ENCODE measurements at places on chromosomes 5 and 9. TPM values are rescaled to one million over a fixed set of nuclear protein-coding genes. Genes with fewer than 3 reads are reported as not detected.

DNA sequence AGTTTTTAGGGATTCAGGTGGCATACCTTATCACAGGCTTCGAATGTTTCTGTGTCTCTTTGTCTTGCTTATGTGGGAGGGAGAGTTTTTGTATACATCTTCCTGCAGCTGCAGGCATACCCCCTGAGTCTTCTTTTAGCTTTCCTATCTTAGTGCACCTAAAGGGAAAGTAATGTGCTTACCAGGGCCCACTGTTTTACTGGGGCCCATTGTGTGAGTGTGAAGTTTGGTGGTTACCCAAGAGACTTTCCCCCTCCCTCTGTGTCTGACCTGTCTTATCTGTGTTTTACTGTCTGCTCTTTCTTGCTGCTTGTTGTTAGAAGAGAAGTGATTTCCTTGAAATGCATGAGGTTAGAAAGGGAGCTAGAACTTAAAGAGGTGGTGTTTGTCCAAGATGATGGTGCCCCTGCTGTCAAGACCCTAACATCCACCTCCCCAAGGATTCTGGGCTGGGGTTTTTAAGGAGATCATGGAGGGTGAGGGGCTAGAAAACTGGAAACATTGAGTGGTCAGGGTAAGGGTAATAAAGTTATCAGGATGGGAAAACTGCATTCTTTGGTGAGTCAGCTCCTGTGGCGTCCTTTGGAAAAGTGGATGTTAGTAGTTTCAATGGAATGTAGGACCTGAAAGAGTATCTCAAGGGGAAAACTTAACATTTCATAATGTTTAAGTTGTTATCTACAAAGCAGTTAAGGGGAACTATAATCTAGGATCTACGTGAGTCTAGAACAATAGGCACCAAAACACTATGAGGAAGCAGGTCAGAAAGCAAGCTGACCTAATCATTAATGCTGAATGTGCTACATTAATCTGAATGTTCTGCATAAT, 583.5 kb upstream of the TUSC1 start:
- no peak for DNase-seq

DNA sequence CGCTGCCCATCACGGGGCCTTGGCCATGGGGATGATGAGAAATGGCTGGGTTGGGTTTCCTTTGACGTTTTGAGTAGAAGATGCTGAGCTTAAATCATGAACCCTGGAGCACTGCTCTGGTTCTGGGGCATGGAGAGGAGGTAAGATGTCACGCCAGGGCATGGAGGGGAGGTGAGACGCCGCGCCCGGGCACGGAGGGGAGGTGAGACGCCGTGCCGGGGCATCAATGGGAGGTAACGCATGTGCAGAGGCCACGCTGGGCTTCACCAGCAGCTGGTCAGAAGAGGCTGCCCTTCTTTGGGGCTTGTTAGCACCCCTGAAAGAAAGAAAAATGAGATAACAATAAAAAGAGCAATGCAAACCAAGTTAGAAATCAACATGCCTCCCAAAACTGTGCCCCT, 322.5 kb upstream of the IRX4 start:
- DNase-seq = no peak

DNA sequence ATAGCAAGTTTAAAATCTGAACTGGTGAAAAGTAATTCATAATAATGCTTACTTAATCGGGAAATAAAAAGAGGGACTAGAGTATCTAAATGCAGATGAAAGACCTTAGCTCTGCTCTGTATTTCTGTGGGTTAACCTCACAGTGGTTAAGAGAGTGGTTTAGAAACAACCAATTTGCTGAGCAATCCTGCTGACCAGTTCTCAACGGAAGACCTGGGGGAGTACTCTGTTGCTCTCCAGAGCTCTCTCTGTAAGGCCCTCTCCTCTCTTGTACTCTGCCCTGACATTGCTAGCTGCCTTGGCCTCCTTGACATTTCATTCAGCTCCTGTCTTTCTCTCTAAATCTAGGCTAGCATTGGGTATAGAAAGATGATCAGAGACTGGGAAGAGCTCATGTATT, 1186.6 kb upstream of the SEMA6A start:
- no peak for DNase-seq

- DNase-seq = no peak
Observed at GRCh38 chr5:10611290-10611689, 47.4 kb downstream of the ANKRD33B start.

- no peak for DNase-seq
Observed at GRCh38 chr5:65815161-65815560, 93.2 kb downstream of the NLN start.

DNA sequence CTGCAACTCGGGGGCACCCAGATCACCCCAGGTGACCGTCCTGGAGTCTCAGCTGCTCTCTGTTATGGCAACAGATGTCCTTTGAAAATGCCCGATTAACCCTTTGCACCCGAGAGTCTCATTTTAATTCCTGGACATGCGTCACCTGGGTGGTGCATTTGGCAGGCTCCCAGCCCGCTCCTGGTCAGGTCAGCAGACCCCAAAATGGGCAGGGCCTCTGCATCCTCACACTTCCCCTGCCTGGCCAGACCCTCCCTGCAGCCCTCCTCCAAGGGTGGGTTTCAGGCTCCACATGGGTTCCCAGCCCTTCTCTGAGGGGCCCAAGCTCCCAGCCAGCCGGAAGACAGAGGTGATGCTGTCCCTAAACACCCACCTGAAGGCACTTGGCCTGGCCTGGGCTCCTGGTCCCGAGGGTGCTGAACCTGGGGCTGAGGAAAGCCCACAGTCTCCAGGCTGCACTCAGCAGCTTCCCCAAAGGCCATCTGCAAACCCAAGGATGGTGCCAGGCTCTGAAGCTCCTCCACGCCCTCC, 69.4 kb downstream of the PSMB7 start:
- DNase-seq = no peak

GRCh38 chr9:99296291-99296951, 74.3 kb downstream of the SEC61B start:
- DNase-seq = no peak

- no peak for DNase-seq
Observed at GRCh38 chr9:68998385-68998784, 15.5 kb downstream of the PRKACG start.

- DNase-seq = no peak
Observed at GRCh38 chr5:150213530-150213929, 23.7 kb downstream of the SLC6A7 start.

GRCh38 chr5:174532455-174533453, 191.6 kb upstream of the MSX2 start:
- DNase-seq = no peak

DNA sequence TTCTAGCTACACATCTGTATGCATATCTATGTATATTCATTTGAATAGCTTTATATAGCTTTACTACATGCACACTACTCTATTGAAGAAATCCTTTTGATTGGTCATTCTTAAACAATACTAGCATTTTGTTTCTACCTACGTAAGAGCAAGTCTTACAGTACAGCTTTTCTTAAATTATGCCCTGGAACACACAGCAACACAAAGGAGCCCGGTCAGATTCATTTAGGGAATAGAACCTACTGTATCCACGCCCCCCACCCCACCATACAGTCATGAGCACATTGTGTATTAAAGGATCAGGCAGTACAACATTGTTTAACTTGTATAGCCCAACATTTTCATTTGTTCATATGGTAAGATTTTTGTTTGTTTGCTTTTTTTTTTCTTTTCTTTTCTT, 162.8 kb downstream of the GIN1 start:
- no peak for DNase-seq

GRCh38 chr9:134984372-134985265, 66.9 kb upstream of the FCN1 start:
- DNase-seq = no peak

DNA sequence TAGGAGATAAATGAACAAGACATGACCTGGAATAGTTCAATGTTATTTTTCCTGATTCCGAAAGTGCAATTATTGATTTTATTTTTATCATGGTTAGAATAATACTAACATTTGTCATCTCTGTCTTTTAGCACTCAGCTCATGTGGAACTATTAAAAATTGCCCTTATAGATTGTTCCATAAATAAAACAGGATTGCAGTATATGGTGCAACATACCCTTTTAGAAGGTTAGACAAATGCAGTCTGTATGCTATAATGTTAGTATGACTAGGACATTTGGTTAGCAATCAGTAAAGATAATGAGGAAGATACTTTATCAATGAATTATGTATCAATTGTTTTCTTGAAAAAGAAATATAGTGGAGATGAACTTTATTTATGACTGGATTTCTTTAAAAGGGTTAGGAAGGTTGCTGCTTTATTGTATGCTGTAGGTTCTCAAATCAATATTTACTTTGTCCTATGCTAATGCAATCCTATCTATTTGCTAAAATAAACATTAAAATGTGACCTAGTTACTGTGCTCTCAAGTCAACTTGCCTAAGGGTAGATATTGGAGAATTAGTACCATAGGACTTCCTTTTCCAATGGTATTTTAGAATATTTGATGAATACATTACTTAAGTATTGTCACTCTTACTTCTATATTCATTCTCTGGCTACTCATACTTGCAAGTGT, 348.9 kb upstream of the ISL1 start:
- DNase-seq = no peak

Gene FOXD4L6
- total RNA-seq = 0.16 TPM

Gene MYMK
- not detected for total RNA-seq

Gene SPINK6
- total RNA-seq = not detected

Gene ABCA1
- 1.3 TPM for total RNA-seq

Gene KIF12
- total RNA-seq = not detected

Gene AMBP
- not detected for total RNA-seq

Gene EIF4EBP3
- 16.1 TPM for total RNA-seq

Measured in activated T-helper 1 cell treated with anti-CD3 and anti-CD28 coated beads, Interleukin-12 subunit alpha, Interleukin-12 subunit beta, Interleukin-2, Interleukin-4 antibody, amounts not matched to agents 30 ng/mL and 10 ng/mL and 1 ng/mL, durations not matched to agents 14 hours and 24 hours and 36 hours (primary cell).